HS-5 (cell line): ENCODE measurements at places on chromosomes 12 and 14.

- no peak for DNase-seq
Observed at GRCh38 chr12:80715713-80716249, 931 bp upstream of the MYF5 start.

DNA sequence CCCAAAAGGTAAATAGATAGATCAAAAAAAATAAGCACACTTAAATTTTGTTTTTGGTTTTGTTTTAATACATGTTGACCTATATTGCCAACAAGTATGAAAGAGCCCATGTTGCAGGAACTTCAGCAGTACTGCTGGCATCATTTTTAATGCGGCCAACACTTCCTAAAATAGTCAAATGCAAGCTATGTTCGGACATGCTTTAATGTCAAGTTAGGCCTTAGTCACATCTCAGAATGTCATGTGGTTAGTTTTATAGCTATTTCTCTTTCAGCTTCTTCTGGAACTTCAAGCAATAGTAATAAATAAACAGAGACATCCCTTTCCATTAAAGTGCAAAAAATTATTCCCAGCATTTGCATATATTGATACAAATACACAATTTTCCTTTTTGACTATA lies 153.4 kb downstream of the PIK3C2G start:
- DNase-seq = no peak

DNA sequence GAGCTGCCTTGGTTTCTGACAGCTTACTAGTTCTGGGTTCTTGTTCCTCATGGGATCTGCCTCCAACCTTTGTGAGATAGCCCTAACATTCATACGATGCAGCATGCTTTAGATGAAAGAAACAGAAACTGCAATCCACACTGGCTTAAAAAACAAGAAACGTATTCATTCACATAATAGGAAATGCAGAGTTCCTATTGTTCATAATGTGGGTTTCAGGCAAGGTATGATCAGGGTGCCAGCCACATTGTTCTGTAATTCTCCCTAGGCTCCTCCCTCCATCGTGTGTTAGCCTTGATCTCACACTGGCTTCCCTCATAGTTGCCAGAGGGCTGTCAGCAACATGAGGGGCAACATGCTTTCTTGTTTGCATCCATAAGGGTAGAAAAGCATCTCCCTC lies 2.7 kb upstream of the CCDC63 start:
- no peak for DNase-seq

DNA sequence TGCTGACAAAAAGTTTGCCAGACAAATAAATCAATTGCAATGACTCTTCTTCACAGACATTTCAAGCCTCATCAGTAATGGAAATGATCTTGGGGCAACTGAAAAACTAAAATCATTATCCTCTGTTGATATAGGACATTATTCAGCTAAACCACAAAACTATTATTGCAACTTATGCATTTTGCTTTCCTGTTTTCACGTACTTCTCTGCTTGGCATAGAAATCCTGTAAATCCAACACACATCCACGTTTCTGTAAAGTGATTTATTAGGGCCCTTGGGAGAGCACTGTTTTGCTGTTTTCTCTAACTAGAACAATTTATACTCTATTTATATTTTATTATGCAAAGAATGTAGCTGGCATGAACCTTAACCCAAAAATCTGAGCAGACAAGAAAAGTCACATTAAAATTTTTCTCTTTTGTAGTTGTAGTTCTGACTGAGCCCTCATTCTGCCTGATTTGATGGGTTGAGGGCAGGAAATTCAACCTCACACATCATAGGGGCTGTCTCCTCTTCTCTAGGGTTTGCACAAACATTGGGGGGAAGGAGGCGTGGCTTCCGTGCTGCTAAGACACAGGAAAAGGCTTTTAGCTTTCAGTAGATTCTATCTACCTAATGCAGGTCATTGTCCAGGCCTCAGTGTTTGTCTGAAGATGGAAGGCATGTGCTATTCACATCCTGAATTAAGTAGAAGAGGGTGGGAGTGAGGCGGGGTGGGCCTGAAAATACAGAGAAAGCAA lies 11.5 kb upstream of the NUP107 start:
- no peak for DNase-seq

DNA sequence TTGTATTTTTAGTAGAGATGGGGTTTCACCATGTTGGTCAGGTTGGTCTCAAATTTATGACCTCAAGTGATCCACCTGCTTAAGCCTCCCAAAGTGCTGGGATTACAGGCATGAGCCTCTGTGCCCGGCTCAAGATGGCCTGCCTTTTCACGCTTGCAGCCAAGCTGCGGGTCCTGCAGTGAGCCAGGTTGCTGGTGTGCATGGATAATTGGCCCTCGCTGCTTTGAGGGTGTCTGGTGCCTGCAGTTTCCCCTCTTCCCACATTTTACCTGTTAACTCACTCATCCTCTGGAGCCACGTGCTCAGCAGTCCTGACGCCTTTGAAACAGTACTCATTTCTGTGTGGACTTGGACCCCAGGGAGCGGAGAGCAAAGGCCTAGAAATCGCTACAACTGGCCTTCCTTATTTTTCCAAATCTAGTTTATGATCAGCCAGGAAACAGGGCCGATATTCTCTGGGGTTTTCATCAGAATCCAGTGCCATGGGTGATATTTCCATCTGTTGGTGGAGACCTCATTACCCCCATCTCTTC lies 42.2 kb downstream of the TPCN1 start:
- DNase-seq = no peak

DNA sequence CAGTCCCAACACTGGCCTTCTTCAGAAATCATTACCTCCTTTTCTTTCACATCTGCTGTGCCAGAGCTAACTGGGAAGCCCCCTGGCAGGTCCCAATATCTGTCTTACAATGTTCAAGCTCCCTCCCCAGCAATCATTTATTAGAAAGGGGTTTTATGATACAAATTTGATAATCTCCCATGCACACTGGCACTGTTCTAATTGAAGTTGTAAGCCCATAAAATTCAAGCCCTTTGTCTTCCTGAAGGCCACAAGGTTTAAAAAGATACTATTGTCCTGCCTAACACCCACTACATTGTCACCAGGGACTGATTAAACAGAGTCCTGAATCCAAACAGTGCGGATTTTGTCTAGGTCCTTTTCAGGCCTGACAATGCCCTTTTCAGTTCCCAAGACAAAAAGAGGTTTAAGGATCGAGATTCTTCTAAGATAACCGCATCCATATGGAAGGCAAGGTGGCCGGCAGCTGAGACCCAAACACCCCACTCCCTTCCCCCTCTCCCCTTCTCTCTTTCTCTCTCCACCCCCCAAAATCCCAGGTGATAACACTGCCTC lies 3.3 kb downstream of the NKX2-8 start:
- DNase-seq = no peak

DNA sequence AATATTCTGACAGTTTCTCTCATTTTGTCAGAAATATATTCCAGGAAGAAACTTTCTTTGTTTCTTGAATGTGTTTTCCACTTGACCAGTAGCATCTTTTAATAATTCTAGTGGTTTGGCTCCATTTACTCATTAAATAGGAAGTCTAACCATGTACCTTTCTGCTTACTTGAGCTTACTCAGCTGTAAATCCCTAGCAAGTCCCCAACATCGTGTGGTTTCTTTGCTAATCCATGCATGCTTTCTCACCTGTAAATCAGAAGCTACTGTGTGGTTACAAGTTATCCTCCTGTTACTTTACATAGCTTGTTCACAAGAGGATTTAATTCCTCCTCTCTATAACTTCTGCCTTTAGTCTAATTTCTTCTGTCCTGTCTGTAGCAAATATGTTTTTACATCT lies 227.7 kb downstream of the FSCB start:
- DNase-seq = no peak

GRCh38 chr14:56417173-56417572 lies 162.4 kb upstream of the TMEM260 start:
- no peak for DNase-seq

DNA sequence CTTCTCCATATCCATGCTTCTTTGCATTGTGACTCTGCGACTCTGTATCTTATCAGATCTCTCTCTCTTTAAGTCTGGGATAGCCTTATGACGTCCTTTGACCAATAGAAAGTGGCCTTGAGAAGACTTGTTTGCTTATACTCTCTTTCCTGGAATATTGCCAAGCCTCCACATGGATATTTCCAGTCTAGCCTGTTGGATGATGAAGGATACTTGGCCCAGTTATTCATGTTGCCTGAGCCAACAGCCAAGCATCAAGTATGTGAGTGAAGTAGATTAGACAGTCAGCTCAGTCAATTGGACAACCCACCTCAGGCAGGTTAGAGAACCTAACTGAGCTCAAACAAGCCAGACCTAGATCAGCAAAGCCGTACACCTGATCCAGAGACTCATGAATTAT lies 864.2 kb upstream of the MGAT4C start:
- no peak for DNase-seq

GRCh38 chr12:45863332-45863731 lies 127.0 kb downstream of the SCAF11 start:
- no peak for DNase-seq

DNA sequence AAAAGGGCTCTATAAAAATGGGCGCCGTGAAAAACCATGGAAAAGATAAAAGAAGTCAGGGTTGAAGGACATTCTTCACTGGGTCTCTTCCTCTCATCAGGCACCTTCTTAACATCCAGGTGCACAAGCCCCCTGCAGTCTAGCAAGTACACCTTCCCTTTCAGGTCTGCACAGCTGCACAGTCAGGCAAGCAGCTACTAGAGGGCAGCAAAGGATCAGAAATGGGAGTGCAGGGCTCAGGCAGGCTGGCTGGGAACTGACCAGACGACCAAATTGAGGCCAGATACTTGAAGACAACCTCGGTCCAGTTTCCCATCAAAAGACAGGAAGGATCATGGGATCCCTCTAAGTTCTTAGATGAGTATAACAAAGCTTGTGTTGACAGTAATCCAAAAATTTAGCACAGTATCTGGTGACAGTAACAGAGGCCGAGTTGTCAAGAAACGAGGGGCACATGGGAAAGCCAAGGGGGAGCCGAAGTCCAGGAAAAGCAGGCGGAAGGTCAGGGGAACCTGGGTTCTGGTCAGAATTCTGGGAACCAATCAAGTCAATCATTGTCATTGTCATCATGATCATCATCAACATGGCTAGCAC lies 10.1 kb upstream of the GRIP1 start:
- DNase-seq = no peak

GRCh38 chr12:24113701-24114100 lies 164.2 kb upstream of the SOX5 start:
- DNase-seq = no peak

GRCh38 chr12:46524778-46525177 lies 152.2 kb upstream of the SLC38A2 start:
- DNase-seq = no peak

GRCh38 chr12:23083267-23083666 lies 458.3 kb downstream of the ETNK1 start:
- DNase-seq = peak; percentile 92

- no peak for DNase-seq
Observed at GRCh38 chr12:120292411-120292660, 633 bp upstream of the RNU4-2 start.

GRCh38 chr12:13784504-13784903 lies 196.9 kb downstream of the GRIN2B start:
- DNase-seq = no peak

GRCh38 chr12:23525450-23526072 lies 423.9 kb downstream of the SOX5 start:
- no peak for DNase-seq

- DNase-seq = no peak
Observed at GRCh38 chr12:12723681-12724420, 6.7 kb downstream of the CDKN1B start.

- DNase-seq = no peak
Observed at GRCh38 chr12:54189198-54189539, 384 bp upstream of the SMUG1 start.

DNA sequence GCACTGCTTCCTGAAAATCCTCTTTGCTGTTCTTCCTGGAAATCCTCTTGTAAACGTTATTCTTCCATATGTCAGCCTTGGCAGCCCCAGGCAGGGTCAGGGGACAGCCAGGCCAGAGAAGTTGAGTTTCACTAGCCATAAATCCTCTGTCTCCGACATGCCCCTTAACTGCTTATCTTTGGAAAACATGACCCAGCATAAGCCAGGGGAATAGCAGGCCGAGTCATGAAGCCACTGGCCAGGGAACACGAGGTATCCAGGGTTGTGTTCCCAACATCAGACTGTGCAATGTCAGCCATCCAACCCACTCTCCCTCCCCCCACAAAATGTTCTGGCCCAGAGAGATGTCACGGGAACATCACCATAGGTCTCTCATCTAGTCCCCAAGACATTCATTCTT lies 453.9 kb downstream of the MED13L start:
- no peak for DNase-seq

DNA sequence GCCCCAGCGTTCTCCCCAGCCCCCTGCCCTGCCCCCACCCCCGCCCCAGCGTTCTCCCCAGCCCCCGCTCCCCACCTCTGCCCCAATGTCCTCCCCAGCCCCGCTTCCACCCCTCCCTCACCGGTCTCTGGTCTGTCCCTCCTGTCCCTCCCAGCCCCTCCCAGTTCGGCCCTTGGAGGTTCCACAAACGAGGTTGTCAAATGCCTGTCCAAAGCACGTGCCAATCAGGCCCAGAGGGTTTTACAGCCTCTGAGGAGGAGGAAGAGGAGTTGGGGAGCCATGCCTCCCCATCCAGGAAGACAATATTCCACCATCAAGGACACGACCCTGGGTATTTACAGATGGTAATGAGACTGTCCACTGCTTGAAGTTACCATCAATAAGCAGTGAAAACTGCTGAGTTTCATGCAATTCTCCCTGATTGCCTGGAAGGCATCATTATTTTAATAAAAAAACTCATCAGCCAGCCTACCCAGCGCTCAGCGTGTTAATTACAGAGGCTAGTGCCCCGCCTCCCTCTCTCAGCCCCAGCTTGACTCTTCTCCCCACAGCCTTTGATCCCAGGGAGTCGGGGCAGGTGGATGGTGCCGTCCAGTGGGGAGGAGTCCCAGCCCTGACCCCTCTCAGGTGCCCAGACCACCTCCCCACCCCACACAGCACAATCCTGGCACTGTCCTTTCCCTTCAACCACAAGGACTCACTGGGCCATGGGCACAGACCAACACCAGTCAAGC lies 30.6 kb upstream of the C14orf180 start:
- DNase-seq = no peak

DNA sequence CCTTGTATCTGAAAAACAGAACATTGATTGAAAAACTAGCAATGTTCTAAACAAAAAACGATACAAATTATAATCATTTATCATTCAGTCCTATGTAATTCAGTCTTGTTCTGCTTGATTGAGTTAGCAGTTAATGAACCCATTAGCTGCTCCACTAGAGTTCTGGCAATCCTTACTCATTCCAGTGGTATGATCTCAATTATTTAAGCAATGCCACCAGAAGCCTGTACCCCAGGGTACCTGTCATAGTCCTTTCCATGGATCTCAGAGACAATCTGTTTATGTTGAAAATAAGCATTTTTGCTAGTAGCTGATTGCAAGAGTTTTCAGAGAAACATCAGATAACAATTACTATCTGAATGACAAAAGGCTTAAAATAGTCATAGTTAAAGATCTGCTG lies 115.9 kb downstream of the UNC79 start:
- DNase-seq = no peak
